ENCODE measurements at places on chromosomes 1 and 21.

GRCh38 chr1:64166629-64167028, 36.8 kb upstream of the UBE2U start:
- DNase-seq, result no peak

DNA sequence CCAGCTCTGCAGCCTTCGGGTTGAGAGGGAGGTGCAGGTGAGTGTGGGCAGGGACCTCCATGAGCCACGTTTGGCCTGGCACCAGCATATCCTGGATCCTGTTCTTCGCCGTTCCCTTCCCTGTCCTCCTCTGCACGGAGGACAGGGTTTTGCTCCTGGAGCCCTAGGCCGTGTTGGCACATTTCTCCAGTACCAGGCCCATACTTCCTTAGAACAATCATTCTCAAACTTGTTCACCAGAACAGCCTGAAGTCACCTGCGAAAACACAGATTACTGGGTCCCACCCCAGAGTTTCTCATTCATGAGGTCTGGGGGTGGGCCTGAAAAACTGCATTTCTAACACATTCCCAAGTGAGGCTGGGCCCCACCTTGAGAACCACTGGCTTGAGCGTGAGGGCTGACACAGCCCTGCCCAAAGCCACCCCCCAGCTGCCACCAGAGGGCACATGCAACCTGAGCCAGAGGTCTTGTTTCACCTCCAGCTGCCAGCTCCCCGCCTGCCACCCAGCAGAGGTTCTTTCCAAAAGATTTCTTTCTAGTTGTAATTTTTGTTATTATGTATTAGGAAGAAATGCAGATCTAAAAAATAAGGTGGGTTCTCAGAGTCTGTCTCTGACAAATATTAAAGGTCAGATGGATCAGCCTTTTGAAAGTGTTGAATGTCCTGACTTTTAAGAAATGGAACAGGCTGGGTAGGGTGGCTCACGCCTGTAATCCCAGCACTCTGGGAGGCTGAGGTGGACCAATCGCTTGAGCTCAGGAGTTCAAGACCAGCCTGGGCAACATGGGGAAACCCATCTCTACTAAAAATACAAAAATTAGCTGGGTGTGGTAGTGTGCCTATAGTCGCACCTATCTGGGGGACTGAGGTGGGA, 39.6 kb upstream of the LDLRAP1 start:
- DNase-seq, result no peak

DNA sequence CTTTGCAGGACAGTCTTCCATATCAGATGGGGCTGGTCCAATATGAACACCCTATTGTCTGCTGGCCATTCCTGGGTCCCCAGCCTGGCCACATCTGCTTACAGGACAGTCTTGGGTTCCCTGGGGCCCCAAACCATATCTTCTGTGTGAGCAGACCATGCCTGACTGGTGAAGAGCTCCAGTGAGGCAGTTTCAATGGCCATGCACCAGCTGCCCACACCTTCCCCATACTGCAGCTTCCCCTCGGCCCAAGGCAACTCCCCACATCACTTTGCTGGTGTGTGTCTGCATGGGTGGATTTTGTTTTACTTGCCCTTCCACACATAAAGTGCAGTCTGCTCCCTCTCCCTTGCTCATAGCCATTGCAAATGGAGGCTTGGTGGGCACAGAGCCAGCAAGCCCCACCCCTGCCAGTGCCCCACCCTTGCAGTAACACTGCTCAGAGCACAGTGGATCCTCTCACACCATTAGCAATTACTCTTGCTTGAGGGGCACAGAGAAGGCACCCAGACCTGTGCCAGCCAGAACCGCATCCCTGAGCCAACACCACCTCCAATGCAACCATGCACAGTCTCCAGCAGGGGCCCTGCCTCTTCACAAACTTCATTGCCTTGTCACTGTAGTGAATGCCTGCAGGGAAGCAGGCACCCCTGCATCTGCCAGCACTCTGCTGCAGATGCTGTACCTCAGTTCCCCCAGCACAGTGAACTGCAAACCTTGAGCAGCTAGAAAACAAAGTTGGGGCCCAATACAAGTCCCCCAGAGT, 474.5 kb upstream of the BEND5 start:
- no peak for DNase-seq

- no peak for DNase-seq
Observed at GRCh38 chr21:17089091-17089491, 423.8 kb upstream of the CXADR start.

Measured in cerebellar nuclear complex (tissue), 1 donor.